Hypothalamus (tissue), 51 donors: ENCODE measurements at places on chromosomes 3 and 15.

GRCh38 chr3:115217678-115218451, 70.8 kb upstream of the ZBTB20 start:
- peak; percentile 11 for DNase-seq

DNA sequence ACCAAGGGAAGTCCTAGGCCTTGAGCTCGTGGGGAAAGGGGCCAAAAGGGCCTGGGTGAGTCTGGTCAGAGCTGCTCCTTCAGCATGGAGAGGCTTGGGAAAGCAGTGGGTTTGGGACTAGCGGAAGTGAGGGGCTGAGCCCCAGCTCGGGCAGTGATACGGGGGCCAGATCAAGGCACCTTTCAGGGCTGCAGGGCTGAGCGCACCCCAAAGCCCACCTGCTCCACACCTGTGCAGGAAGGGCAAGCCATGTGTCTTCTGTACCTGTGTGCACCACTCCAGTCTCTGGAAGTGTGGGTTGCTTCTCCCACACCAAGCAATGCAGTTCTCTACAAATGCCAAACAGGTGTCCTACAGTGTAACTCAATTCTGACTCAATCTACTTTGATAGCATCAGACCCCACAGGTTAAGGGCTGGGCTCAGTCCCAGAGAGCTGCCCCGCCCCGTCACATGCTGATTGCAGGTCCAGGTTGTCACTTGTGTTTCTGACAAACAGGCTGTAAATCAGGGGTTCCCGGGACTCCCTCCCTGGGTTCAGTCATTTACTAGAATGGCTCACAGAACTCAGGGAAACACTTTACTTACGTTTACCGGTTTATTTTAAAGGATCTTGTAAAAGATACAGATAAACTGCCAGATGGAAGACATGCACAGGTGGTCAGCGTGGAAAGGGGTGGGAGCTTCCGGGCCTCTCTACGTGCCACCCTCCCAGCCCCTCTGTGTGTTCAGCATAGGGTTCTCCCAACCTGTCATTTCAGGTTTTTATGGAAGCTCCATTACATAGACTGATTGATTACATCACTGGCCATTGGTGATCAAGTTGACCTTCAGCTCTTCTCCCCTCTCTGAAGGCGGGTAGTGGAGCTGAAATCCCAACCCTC, 28.8 kb upstream of the KLF13 start:
- DNase-seq = no peak

DNA sequence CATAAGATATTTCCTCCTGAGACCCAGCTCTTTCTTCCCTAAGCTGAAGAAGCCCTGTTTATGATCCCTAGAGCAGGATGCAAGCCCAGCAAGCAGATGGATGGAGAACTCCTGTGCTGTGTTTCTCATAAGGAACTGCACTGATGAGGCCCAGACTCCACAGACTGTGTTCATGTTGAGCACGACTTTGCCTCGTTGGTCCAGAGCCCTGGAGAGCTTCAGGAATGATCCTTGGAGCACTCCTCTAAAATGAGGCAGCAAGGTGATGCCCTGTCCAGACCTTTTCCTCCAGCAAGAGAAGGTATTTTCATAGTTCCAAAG, 83.8 kb downstream of the MYLK start:
- DNase-seq = no peak

DNA sequence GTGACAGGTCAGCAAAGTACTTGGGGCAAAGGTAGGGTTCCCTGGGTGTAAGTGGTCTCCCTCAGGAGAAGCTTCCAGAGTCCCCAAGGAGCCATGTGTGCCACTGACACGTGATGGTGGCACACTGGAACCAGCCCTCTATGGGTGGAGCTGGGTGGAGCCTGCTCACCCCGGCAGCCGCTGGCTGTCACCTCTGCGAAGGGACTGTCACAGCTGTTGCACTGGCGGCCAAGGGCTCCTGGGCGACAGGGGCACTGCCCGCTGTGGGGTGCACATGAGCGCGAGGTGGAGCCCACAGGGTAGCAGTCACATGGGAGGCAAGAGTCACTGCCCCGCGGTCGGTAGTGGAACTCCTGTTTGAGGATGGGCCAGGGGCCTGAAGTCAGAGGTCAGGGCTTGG, 12.0 kb downstream of the CELSR3 start:
- no peak for DNase-seq

DNA sequence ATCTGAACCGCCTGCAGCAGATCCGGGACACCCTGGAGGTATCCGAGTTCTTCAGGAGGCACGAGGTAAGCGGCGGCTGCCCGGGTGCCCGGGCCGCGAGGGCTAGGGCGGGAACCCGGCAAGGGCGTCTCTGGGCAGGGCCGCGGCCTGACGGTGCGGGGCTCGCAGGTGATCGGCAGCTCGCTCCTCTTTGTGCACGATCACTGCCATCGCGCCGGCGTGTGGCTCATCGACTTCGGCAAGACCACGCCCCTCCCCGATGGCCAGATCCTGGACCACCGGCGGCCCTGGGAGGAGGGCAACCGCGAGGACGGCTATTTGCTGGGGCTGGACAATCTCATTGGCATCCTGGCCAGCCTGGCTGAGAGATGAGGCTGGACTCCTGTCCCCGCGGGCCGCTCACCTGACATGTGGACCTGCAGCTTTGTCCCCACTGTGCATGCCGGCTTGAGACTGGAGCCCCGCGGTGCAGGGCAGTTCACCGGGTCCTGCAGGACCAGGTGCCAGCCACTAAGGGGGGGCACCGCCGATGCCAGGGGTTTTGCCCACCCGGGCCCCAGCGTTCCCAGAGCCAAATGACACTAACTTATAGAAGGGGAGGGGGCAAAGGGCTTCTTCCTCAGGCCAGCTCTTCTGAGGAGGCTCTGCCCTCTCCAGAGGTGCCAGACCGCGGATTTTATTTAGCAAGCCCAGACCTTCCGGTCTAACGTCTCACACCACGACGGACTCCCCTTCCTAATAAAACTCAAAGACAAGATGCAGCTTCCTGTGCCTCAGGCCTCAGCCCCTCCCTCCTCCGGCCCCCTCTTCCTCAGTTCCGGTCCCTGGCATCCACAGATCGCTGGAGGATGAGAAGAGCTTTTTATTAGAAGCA, 9.4 kb downstream of the ITPKA start:
- DNase-seq = no peak

GRCh38 chr3:37536840-37537239, 324.8 kb upstream of the CTDSPL start:
- no peak for DNase-seq

GRCh38 chr3:71414189-71414927, 169.2 kb downstream of the FOXP1 start:
- no peak for DNase-seq

DNA sequence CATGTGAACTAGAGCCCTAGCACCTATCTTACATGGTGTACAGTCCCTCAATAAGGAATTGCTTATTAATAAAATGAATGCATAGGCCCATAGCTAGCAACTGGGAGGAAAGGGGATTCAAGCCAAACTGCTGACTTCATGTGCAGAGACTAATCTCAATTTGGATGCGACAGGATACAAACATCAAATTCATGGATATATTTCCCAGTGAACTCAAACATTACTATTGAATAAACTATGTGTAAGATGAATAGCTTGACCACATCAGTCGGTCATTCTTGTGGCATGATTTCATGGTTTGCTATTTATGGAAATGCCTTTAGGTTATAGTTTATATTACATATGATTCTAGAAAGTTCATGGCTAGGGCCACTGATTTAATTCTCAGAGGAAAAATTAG, 268.6 kb upstream of the SLITRK3 start:
- DNase-seq = no peak

DNA sequence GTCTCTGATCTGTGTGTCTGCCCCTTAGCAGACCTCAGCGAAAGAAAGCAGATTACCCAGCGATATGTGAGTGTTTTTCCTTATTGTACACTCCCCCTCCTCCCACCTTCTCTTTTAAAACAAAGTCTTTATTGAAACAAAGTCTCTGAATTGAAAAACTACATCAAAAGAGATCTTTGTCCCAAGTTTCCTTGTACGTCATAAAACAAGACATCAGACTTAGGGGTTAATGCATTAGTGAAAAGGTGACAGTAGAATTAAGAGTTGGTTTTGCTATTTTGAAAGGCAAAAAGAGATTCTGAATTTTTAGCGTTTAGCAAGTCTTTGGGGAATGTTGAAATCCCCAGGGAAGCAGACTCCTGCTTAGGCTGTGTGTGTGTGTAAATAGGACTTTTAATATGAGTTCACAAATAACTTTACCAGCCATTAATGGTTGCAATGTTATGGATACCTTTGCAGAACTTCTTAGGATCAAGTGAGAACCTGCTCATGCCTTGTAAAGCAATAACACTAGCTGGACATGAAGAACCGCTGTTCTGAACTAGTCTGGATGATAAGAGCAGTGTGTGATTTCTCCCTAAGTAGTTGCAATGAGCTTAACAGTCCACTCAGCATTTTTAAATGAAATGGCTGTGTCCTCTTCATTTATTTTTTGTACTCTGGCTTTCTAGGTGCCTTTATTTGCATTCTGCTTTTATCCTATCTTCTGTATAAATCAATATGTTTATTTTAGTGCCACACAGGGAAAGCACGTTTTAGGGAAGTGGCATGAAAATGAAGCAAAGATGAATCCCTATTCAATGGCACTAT, 136.6 kb downstream of the MCTP2 start:
- DNase-seq = no peak
